Stimulated activated effector memory CD8-positive, alpha-beta T cell treated with anti-CD3 and anti-CD28 coated beads, Interleukin-12 subunit alpha, Interleukin-12 subunit beta, amount 100 ng/mL, for 72 hours (primary cell): ENCODE measurements at places on chromosomes 3 and 15.

- DNase-seq, result no peak
Measured at GRCh38 chr3:183050706-183051105, 48.6 kb downstream of the MCCC1 start.

DNA sequence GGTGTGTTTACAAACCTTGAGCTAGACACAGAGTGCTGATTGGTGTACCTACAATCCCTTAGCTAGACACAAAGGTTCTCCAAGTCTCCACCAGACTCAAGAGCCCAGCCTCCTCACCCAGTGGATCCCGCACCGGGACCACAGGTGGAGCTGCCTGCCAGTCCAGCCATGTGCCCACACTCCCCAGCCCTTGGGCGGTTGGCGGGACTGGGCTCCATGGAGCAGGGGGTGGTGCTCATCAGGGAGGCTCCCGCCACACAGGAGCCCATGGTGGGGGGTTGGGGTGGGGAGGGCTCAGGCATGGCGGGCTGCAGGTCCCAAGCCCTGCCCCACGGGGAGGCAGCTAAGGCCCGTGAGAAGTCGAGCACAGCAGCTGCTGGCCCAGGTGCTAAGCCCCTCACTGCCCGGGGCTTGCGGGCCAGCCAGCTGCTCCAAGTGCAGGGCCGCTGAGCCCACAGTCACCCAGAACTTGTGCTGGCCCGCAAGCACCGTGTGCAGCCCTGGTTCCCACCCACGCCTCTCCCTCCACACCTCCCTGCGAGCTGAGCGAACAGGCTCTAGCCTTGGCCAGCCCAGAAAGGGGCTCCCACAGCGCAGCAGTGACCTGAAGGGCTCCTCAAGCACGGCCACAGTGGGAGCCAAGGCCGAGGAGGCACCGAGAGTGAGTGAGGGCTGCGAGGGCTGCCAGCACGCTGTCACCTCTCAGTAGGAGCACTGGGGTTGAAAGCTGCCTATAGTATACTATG lies 43.7 kb downstream of the CASR start:
- no peak for DNase-seq

DNA sequence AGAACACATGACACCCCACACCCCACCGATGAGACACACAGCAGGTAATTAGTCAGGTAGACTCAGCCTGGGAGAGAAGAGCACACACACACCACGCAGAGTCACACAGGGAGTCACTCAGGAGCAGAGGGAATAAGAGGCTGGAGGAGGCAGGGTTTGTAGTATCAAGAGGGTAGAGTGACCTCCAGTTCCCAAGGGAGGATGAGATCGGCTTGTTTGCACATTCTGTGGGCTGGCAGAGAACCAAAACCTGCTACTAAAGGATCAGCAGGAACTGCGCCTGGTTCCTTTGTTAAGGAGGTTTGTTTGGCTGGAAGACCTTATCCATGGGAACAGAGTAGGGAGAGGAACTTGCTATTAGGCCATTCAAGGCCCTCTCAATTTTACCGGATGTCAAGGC lies 281.4 kb upstream of the SLCO3A1 start:
- no peak for DNase-seq

DNA sequence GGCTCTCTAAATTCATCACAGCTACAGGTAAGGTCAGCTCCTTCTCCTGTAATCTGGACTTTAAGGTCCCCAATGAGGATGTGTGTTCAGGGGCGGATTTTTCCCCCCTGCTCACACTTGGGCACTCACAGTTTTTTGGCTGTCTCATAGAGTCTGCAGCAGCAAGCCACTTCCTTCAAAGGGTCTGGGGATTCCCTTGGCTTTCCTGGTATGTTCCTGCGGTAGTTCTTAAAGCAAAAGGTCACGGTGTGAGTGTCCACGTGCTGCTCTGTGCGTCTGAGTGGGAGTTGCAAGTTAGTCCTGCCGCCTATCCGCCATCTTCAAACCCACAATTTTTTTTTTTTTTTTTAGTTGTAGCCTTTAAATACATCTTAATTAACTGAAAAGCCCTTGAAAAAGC lies 15.4 kb upstream of the CFAP20DC start:
- DNase-seq, result no peak

- DNase-seq, result no peak
Measured at GRCh38 chr3:82715091-82715856, 953.8 kb upstream of the GBE1 start.

DNA sequence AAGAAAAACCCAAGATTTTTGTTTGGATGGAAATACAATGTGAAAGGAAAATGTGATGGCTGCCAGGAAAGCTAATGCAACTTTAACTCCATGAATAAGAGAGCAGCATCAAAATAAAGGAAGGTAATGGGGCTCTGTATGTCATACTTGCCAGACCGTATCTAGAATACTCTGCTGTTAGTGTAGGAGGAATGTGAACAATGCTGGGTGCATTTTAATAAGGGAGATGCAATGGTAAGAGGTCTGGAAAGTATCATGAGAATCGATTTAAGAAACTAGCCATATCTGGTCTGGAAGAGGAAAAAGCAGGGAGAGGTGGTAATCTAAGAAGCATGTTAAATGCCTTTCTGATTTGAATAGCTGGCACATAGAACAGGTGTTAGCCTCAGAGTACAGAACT lies 239.6 kb downstream of the GBE1 start:
- no peak for DNase-seq

- no peak for DNase-seq
Measured at GRCh38 chr3:126469479-126469878, 6.2 kb downstream of the ZXDC start.

- DNase-seq, result no peak
Measured at GRCh38 chr15:29821416-29822099, 710 bp downstream of the TJP1 start.

DNA sequence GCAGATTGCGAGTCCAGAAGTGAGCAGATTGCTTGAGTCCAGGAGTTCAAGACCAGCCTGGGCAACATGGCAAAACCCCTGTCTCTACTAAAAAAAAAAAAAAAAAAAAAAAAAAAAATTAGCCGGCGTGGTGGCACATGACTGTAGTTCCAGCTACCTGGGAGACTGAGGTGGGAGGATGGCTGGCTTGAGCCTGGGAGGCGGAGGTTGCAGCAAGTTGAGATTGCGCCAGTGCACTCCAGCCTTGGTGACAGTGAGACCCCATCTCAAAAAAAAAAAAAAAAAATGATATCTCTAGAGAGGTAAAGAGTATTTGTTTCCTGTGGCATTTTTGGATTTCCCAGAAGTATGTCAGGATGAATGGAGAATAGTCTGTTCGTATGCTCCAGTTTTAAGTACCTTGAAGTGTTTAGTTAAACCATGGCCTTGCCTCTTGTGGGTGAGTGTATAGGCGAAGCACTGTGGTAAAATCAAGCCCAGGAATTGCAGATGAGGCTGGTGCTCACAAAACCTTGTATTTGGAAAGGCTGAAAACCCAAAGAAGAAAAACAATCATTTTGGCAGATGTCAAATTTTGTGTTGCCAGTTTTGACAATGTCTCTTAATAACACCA lies 5.9 kb downstream of the CACNA1D start:
- DNase-seq, result no peak

GRCh38 chr3:139307072-139307491 lies 36.7 kb upstream of the MRPS22 start:
- no peak for DNase-seq

- DNase-seq, result no peak
Measured at GRCh38 chr3:98361289-98361688, 7.6 kb downstream of the OR5K4 start.

- DNase-seq, result no peak
Measured at GRCh38 chr3:113339616-113340244, 101.6 kb downstream of the CFAP44 start.

DNA sequence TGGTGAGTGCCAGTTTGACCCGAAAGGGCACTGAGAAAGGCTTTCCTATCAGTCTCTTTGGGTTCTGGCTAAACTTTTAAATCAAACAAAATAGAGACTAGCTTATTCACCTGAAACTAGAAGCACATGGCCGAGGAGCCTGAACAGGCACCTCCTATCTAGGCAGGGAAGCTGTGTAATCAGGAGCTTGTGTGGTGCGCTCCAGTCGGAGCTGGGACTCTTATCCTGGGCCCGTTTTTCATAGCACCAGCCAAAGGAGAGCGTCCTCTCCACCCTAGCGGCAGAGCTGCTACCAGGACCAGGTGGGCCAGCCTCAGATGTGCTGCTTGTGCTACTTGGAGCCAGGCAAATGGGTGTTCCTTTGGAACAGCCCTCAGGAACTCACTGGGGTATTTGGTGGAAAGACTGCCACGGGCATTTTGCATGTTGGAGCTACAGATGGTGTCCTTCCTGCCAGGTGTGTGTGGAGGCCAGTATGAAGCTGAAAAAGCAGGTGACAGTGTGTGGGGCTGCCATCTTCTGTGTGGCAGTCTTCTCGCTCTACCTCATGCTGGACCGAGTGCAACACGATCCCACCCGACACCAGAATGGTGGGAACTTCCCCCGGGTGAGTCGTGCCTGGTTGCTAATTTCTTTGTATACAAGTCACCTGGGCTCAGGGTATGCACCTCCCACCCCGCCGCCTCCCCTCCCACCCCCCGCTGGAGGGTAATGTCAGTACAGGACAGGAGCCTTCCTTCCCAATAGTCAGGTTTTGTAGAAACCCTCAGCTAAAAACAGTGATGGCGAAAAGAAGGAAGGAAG lies 833 bp downstream of the MAN2A2 start:
- DNase-seq, result no peak
